Stimulated activated CD4-positive, alpha-beta T cell treated with anti-CD3 and anti-CD28 coated beads, Interleukin-1b, Interleukin-23, amount 100 ng/mL, for 1 hour (primary cell): ENCODE measurements at places on chromosomes 11 and 22.

- DNase-seq, result no peak
Observed at GRCh38 chr11:69032833-69033232, 15.9 kb upstream of the TPCN2 start.

GRCh38 chr22:33873666-33874065, 46.6 kb downstream of the LARGE1 start:
- DNase-seq, result no peak

DNA sequence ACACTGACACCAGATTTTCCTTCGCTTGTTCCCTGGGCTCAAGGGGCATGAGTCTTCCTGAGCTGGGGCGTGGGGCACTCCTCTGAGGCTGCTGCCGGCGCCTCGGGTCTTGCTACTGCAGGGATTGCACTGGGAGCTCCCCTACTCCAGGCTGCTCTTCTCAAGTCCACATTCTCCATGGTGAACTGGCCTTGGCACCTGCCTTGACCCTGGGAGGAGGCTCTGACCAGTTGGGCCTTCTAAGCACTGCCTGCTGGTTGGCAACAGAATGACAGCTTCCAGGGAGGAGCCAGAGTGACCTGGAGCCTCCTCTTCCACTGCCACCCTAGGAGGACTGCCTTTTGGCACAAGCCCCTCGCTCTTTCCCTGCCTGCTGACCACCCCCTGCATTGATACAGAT, 9.5 kb downstream of the FREY1 start:
- DNase-seq, result no peak

DNA sequence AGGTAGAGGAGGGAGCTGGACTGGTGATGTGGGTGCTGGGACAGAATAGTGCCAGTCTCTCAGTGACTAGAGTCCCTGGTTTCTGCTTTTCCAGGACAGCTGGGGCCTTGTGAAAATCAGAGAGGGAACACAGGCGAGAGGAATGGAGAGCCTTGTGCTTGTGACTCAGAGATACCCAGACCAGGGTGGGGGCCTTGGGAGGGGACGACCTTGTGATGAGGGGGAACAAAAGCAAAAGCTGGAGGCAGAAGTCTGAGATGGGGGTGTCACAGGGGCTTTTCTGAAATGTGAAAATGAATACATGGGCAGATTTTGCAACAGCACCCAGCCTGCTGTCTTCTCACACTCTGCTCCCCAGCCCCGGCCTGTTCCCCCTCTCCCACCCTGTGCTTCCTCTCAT, 3.4 kb upstream of the NR1H3 start:
- no peak for DNase-seq

DNA sequence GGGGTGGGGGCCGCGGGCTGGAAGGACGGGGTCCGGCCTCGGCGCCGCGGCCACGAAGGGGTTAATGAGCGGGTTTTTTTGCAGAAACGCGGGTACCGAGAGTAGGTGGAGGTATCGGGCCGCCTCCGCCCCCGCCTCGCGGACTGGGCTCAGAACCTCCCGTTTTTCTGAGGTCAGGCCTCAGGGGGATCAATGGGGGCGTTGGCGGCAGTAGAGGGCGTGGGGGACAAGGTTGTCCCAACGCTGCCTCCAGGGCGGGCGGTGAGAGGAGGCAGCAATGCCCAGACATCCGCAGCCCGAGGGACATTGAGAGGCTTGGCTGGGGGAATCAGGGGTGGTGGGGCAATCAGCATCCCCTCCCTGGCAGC, 34.8 kb upstream of the PRODH start:
- no peak for DNase-seq

- DNase-seq, result no peak
Observed at GRCh38 chr11:61079416-61080150, 22.7 kb upstream of the CD5 start.

DNA sequence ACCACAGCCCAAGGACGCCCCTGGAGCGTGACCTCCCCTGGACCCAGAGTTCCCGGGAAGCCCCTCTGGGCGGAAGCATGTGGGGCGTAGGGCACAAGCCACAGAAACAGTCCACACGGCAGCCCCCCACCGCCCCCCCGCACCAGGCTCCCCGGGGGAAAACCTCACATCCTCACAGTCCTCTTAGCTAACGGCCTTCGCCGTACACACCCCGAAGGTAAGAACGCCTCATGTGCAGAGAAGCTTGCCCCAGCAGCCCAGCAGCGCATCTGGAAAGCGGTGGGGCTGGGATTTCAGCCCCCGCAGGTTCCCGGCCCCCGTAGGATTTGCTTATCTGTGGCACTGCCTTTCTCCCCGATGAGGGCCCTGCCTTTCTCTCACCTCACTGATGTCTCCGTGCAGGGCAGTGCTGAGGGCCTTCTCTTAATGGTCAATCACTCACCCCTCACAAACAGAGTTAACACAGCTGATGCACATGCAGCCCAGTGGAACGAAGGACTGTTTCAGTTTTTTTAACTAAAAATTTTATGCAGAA, 309.2 kb downstream of the BRD1 start:
- DNase-seq, result no peak

DNA sequence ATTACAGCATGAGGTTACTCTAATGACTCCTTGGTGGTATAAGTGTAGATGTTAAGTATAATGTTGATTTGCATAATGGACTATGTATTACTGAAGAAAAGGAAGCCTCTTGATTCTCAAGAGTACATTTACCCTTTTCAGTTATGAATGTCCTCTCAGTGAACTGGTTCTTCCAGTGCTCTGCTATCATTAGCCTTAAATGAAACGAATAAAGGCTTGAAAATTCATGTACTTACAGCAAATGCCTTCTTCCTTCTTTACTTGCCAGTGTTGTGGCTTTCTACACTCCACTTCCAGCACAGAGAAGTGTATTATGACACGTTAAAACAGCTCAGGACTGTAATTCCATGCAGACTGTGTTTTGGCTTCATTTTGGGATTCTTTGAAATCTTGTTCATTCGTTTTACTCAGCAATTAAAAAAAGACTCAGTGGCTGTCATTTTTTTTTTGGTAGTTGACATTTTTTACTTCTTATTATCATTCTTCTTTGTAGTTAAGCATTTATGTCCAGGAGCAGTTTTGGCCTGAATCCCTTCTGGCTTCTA, 96.9 kb downstream of the MTMR3 start:
- DNase-seq, result no peak

DNA sequence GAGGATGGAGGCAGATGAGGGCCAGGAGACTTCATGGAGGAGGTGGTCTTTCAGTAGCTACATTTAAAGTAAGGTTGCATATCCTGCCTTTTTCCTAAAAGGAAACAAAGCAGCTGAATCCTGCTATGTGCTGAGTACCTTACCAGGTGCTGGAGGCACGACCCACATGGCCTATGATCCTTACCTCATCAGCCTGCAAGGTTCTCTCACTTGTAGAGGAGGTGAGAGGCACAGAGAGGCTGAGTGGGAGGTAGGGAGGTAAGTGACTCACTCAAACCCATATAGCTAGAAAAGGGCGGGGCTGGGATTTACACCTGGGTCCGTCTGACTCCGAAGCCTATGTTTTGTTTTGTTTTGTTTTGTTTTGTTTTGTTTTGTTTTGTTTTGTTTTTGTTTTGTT, 75.8 kb downstream of the BUD13 start:
- DNase-seq, result no peak

- no peak for DNase-seq
Observed at GRCh38 chr11:60887556-60887955, 18.8 kb downstream of the PRPF19 start.

DNA sequence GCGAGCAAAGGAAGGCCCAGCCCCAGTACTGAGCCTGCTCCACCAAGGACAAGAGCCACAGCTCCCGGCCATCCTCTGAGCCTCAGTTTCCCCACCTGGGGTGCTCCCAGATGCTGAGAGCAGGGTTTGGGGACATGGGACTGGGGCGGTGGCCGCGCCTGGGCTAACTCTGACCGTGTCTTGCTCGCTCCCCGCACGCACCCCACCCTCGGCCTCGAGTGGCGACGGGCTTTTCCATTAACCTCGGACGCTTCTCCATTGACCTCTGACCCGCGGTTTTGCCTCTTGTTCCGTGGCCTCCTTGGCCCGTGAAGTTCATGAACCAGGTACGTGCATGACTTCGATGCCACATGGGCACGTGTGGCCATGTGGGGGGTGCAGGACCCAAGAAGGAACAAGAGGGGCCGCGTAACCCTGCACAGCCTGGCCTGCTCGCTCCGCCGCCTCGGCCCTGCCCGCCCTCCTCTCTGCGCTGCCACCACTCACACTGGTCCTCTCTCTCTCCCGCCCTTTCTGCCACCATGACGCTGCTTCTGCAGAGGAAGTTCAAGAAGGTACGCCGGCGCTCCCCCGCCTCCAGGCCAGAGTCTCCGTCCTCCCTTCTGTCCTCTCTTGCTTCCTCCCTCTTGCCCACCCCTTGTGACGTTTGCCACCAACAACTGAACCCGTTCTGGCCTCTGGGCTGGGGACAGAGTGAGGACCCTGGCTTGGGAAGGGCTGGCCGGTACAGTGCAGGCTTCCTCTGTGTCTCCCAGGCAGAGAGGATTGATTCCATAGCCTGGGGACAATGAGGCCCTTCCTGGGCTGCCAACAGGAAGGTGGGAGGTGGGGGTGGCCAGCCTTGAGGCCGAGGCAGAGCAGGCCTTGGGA, 6.9 kb downstream of the TNNT3 start:
- DNase-seq, result no peak

GRCh38 chr22:37529652-37530345, 10.6 kb upstream of the CARD10 start:
- no peak for DNase-seq

DNA sequence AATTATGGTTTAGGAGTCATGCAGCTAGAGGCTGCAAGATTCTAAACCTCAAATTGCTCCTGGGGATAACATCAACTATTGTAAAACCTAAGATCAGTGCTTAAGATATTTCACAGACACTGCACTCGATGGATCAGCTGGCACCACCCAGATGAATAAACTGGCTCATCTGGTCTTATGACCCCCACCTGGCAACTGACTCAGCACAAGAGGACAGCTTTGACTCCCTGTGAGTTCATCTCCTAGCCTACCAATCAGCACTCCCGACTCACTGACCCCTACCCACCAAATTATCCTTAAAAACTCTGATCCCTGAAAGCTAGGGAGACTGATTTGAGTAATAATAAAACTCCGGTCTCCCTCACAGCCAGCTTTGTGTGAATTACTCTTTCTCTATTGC, 782 bp upstream of the TTC12 start:
- DNase-seq, result no peak

DNA sequence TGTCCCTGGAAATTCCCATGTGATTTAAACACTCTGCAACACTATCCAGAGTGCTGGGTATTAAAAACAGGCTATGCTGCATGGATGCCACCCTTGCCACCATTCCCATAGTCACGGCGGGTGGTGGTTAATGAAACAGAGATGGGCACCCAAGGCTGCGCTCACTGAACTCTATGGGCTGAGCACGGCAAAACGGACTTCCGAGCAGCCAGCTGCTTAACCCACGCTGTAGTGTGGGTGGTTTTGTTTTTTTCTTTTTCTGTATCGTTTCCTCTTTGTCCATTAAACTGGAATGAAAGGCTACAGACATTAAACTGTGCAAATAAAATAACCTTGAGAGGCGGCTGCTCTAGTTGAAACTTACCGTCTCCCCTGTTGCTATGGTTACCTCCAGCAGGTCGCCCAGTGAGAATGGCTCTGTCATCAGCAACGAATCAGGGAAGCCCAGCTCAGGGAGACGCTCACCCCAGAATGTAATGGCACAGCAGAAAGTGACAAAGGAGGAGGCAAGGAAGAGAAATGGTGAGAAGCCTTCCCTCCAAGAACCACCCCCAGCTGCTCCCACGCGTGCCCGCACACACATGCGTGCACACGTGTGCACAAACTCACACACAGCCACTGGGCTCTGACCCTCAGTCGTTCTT, 102.1 kb downstream of the C11orf91 start:
- no peak for DNase-seq

DNA sequence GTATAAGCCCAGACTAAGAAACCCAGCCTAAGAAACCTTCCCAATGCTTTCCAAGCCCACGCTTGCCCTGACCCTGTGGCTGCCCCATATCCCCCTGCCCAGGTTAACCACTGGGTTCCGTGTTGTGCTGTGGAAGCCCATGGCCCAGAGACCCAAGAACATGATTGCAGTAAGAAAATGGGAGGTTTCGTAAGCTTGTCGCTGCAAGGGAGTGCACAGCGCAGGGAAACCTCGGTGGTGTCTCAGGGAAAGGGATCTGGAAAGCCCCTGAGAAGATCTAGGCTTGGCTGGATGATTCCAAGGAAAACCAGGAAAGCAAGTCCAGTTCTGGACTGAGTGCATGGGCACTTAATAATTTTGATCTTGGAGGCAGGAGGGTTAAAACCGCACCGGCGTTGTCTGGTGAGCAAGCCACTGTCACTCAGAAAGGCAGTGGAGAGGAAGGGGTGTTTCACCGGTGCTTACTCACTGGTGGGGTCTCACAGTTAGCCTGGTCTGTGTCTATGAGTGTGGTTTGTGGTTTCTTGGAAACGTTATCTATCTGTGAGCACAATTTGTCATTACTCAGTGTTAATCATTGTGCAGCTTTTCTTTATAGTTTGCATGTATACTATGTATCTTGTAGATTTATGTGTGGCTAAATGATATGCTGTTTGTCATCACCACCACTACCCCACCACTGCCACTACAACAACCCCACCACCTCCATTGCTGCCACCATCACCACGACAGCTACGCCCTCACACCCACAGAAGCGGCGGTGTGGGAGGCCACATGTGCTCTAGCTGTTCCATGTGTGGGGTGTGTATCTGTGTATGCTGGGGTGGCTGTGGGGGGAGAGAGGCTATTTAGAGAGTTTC, 53.3 kb upstream of the PRDM11 start:
- no peak for DNase-seq
